NCI-H187 treated with DMSO at 0.1 percent for 48 hours (cell line): ENCODE measurements at places on chromosomes 3 and 15.

- DNase-seq, result no peak
These were observed 136.5 kb upstream of the TBL1XR1 start for GRCh38 chr3:177333533-177334520.

GRCh38 chr3:161031134-161031533, 74.0 kb downstream of the B3GALNT1 start:
- no peak for DNase-seq

- DNase-seq, result no peak
These were observed 28.4 kb downstream of the CD200R1L start for GRCh38 chr3:112818289-112818688.

DNA sequence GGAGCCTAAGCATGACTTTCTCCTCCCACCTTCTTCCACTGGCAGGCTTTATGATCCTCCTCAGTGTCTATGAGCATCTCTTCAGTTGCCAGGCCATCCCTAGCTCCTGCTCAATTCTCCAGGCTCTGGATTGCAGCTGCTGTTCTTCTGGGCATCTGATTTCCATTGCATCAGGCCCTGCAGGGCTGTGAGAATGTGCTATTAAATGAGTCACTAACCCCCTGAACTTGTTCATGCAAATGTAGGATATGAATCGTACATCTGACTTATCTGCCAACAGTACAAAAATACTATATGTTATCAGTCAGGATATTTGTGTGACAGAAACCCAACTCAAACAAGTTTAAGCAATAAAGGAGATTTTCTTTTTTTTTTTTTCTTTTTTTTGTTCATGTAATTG, 11.9 kb downstream of the GPR176 start:
- DNase-seq, result no peak

- DNase-seq, result no peak
These were observed 26.3 kb downstream of the CPN2 start for GRCh38 chr3:194324823-194325327.

DNA sequence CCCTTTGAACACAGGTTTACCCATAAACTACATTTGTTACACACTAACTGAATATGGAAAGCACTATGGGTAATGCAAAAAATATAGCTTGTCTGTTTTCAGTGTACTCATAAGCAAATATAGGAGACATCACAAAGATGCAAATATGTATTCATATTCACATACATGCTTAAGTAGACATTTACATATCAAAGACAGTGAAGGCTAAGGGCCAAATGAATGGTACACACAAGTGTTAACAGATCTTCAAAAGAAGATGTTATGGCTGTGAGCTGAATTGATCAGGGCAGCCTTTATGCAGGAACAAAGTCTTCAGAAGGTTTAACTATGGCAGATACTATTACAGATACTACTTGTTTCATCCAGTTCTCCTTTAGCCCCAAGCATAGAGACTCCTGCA, 384.1 kb downstream of the FHIT start:
- no peak for DNase-seq

- no peak for DNase-seq
These were observed 60.5 kb downstream of the SLMAP start for GRCh38 chr3:57816471-57817095.

DNA sequence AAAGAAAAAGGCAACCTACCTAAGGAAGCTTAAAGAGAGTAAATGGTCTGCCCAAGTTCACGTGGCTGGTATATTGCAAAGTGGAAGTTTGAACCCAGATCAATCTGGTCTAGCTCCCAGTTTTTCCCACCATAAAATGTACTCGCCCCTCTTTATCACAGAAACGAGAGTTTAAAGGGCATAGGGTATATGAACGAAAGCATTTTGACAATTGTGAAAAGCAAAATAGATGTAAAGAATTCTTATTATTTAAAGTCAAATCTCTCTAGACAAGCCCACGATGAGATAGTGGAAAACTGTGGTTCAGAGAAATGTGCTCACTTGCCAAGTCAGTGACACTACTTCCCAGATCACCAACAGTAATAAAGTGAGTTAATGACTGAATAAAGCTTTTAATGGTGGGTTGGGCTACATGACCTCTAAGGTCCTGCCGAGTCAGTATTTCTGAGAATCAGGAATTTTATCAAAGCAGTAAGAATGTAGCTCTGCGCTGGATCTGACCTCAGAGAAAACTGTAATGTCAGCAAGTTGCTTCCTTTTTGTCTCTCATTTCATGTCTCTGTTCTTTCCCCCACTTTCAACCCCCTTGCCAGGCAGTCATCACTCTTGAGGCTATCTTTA, 23.3 kb upstream of the NEO1 start:
- DNase-seq, result no peak

DNA sequence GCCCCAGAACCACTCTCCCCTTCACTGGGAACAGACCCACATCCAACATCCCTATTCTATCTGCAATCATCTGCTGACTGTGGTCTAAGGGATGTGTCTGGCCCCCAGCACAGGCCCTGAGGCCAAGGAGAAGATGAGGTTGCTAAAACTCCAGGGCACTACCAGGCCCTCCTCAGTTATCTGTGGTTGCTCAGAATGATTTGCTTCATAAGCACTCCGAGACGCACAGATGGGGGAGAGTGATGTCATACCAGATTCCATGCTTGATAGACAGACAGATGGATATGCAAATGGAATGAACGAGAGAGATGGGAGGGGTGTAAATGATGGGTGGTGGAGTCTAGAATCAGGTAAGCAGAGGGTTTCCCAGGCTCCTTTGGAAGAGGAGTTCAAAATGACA, 57.8 kb downstream of the CEMIP start:
- DNase-seq, result no peak

- DNase-seq, result no peak
These were observed 169.8 kb upstream of the MYRIP start for GRCh38 chr3:39639344-39640236.

DNA sequence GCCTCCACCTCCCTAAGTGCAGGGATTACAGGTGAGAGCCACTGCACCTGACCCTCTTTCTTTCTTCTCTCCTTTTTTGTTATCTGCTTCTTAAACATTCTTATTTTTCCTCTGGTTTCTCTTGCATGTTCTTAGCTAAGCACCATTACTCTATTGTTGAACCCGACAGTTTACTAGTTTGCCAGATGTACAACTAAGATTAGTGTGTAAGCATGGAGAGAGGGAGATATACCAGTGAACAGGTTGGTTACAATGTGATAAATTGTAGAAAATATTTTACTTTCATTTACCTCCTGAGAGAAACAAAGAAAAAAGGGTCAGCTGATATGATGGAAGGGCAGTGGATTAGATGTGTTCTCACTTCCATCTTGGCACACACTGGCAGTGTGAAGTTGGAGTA, 4.9 kb downstream of the HAUS2 start:
- DNase-seq, result no peak

DNA sequence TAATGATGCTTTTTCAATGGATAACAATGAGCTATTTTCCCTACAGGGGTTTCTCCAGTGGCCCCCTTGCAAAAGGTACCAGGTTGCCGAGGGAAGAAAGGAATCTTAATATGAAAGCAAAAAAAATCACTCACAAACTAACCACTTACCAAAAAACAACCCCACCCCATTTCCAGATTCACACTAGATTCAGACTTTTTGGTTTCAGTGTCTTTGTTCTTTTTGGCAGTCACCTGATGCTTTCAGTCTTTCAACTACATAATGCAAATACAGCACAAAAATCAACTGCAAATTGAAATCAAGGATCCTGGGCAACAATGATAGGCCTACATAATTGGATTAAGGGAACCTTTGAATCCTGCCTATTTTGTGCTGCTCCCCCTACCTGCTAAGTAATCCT, 71.1 kb upstream of the RAP2B start:
- no peak for DNase-seq

- no peak for DNase-seq
These were observed 483.7 kb upstream of the FRG2C start for GRCh38 chr3:75180235-75180944.

DNA sequence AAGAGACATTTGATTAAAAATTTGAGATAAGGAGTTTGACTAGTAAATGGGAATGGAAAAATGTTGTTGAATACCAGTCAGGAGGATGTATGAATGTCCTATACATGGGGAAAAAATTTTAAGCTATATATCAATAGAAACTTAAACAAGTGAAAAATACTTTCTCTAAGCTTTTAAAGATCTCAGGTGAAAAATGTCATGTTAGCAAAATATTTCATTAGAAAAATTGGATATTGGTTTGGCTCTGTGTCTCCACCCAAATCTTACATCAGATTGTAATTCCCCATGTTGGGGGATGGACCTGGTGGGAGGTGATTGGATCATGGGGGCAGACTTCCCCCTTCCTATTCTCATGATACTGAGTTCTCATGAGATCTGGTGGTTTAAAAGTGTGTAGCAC, 279.6 kb upstream of the CADM2 start:
- DNase-seq, result no peak

- DNase-seq, result no peak
These were observed 101.8 kb upstream of the AADACL2 start for GRCh38 chr3:151631946-151632345.

DNA sequence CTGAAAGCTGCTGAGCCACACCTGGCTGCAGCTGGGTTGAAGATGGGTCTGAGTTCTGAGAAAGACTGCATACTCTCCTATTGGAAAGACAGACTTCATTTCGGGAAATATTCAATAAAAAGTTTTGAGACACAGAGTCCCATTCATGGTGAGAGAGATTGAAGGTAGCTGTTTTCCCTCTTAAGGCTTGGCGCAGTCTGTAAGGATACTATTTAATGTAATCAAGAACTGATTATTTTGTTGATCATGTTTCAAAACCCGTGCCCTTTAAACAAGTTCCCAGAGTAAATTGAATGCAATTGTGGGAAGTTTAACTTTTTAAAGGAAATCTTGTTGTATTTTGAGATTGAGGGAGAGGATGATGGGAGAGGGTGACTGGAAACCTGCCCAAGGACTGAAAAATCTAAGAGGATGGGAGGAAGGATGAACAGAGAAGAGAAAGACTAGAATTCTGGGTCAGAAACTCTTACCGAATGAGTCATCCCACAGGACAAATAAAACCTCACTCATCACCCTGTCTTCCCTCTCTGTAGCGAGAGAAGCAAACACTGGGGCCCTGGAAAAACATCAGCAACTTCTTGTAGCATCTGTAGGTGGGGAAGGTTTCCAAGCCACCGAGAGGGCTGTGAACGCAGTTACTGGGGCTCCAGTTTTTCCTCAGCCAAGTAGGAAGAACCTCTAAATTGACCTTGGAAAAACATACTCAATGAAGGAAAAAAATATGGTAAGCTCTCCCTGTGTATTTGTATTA, 193.2 kb upstream of the TPRG1 start:
- DNase-seq, result no peak

GRCh38 chr15:39855400-39855799, 64.7 kb downstream of the GPR176 start:
- DNase-seq, result no peak

GRCh38 chr3:172658344-172659245, 52.3 kb downstream of the NCEH1 start:
- no peak for DNase-seq

- DNase-seq, result no peak
These were observed 41.4 kb upstream of the CA12 start for GRCh38 chr15:63422891-63423590.

- no peak for DNase-seq
These were observed 1.2 kb upstream of the C3orf70 start for GRCh38 chr3:185153861-185154629.

DNA sequence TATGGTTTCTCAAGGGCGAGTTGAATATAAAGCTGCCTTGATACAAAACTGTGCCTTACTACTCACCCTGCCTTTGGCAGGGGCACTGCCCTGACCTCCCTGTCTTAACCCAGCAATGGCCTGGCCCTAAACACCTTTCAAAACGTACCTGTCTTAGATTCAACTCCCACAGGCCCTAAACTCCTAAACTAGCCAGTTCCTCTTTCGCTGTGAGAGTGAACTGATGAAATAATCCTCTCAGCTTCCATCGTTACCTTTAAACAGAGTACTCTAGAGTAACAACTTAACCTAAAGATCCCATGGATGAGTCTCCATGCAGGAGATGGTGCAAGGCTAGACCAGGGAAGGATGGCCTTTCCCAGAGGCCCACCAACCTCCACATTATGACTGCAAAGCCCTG, 133.0 kb upstream of the THBS1 start:
- DNase-seq, result no peak

DNA sequence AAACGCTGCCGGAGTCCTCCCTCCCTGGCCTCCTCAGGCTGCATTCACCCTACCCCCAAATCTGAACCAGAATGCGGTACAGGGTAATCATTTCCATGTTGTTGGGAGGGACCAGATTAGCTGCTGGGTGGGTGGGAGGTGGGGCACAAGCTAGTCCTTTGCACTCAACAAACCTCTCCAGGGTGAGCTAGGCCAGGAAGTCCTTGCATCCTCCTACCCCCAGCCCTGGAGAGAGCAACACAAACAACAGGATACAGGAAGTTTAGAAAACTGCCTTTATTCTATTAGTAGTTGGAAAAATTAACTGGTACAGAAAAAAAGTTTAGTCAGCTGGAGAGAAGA, 702 bp upstream of the GPX1 start:
- no peak for DNase-seq

- no peak for DNase-seq
These were observed 76.4 kb upstream of the ROBO1 start for GRCh38 chr3:79844176-79844575.

- no peak for DNase-seq
These were observed 17.7 kb upstream of the SLC6A1 start for GRCh38 chr3:10974746-10975375.

GRCh38 chr3:16455966-16456365, 57.5 kb downstream of the RFTN1 start:
- DNase-seq, result no peak

GRCh38 chr3:122167630-122168029, 15.8 kb upstream of the CASR start:
- DNase-seq, result no peak

DNA sequence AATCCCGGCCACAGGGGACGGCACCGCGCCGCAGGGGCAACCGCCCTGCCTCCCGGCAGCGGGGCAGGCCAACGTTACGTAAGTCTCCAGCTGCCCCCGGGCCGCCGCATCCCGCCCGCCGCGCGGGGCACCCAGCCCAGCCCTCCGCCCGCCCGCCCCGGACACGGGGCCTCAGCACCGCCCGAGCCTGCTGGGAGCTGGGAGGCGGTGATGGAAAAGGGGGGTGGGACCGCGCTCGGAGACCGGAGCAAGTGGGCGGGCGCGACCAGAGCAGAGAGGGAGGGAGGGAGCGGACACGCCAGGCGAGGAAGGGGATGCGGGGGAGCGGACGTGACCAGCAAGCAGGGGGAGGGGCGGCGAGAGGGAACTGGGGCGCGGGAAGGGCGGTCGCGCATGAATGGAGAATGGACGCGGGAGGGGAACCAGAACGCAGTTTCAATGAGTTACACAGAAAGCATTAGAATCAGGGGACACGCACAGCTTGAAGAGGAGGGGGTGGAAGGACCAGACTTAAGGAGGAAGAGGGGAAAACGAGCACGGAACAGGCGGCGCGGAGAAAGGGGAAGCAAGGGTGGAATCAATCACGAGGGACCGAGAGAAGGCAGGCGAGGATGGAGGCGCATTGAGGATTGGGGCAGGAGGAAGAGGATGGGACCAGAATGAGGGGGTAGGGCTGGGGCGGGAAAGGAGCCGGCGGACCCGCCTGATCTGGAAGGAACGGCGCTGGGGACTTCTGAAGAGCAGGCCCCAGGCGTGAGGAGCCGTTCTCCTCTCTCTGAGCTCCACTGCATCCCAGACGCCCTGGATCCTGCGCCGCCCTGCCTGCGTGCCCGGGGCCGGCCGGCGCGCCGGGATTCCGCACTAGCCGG, 559 bp downstream of the PKM start:
- no peak for DNase-seq

- DNase-seq, result peak; percentile 93
These were observed 32.1 kb downstream of the FAM174B start for GRCh38 chr15:92623435-92623834.
